Stimulated activated CD4-positive, alpha-beta T cell treated with anti-CD3 and anti-CD28 coated beads, TNF-alpha, amount 100 ng/mL, for 1 hour (primary cell): ENCODE measurements at places on chromosomes 5 and 9.

- DNase-seq: no peak
These were observed 78.9 kb downstream of the ALDH7A1 start for GRCh38 chr5:126516133-126516532.

GRCh38 chr5:79086116-79086515, 16.5 kb downstream of the BHMT2 start:
- no peak for DNase-seq

- DNase-seq: no peak
These were observed 58.7 kb upstream of the NFIB start for GRCh38 chr9:14372437-14373335.

DNA sequence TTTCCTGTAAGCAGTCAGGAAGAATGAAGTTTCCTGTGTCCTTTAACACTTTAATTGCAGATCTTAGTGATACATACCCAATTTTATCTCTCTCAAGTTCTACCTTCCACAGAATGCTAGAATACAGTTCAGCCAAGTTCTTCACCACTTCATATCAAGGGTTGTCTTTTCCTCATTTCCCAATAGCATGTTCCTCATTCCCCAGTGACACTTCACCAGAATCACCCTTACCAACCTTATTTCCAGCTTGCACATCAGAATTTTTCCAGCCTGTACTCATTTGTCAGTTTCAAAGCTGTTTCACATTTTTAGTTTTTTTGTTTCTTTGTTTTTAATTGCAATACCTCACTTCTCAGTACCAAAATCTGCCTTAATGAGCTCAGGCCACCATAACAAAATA, 126.1 kb downstream of the ESM1 start:
- no peak for DNase-seq

- DNase-seq: no peak
These were observed 3.8 kb downstream of the PCDH12 start for GRCh38 chr5:141954194-141954593.

GRCh38 chr9:135663857-135664256, 748 bp downstream of the LCN9 start:
- DNase-seq: no peak

GRCh38 chr9:77751341-77752091, 103.4 kb upstream of the GNA14 start:
- DNase-seq: no peak

DNA sequence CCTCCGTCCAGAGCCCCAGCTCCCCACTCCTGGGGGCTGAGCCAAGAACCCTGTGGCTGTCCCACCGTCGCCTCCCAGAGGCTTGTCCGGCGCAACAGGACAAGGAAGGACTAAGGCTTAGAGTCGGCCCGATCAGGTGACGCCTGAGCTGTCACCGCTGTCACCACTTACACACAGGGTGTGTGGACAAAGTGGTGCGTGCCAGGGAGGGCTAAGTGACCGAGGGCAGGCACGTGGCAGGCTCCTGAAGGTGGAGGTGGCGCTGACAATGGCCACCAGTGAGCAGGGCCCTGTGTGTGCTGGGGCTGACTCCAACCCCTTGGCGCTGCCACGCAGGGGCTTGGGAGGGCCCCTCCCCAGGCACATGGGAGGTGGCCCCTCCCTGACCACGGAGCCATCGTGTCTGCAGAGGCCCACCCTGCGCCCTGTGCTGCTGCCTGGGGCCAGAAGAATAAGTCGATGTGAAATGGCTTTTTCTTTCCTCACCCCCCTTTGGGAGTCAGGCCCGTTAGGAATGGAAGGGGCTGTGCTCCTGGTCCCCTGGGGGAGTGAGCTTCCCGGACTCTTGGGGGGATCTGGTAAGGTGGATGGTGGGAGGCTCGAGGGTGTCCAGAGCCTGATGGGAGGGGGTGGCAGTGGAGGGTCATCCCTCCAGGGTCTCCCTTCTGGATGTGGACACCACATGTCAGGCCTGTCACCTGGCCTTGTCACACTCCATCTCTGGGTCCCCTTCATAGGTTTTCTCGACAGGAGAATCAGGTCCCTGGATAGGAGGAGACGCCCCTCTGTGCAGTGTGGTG, 2.6 kb upstream of the GPSM1 start:
- DNase-seq: no peak

- no peak for DNase-seq
These were observed 87.5 kb downstream of the GLDC start for GRCh38 chr9:6557883-6558616.

- DNase-seq: no peak
These were observed 213.7 kb downstream of the TMEM38B start for GRCh38 chr9:105908069-105908468.

GRCh38 chr9:33024126-33024965, 727 bp upstream of the DNAJA1 start:
- no peak for DNase-seq

- no peak for DNase-seq
These were observed 3.6 kb downstream of the FBXO38 start for GRCh38 chr5:148387325-148387724.

DNA sequence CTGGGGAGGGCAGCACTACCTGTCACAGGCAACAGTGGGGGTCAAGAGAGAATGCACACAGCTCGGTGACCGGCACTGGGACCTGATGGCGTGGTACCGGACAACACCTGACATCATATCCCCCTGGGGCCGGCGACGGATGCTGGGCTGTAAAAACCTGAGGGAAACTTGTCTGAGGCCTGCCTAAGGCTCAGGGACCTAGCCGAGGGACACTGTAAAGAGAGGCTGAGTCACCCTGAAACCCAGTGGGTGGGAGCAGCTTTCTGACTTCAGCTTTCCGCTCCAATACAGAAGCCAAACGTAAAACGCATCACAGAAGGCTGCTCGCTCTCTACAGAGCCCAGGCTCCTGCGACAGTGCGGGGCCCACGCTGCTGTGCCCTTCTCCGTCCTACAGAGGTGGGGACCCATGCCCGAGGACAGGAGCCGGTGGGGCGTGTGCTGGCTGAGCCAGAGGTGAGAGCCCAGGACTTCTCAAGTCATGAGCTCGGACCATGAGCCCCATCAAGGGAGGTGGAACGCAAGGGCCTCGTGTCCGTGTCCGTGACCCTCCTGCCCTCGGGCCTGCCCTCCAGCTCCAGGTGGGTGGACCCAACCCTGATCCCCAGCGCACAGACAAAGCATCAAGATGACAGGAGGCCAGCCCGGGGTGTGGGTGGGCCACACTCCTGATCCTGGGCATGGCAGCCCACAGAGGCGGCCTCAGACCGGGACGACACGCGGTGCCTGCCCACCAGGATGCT, 5.3 kb downstream of the RALGDS start:
- DNase-seq: no peak

- DNase-seq: no peak
These were observed 463.5 kb upstream of the RGMB start for GRCh38 chr5:98309785-98310598.

- no peak for DNase-seq
These were observed 257.1 kb downstream of the AOPEP start for GRCh38 chr9:94983552-94983951.

DNA sequence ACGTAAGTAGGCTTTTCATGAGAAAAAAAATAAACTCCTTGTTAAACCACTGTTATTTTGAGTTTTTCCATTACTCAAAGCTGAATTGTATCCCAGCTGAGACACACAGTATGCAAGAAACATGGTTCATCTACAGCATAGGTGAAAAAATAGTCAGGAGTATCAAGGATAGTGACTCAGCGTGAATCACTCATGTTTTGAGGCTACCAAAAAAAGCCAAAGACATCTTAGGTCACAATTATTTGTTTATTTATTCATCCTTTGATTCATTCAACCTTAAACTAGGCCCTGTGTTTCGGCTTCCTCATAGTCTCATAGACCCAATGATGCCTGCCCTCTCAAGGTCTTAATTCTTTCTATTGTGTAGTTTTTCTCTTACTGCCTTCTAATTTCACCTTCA, 32.9 kb upstream of the STX17 start:
- no peak for DNase-seq

GRCh38 chr9:114078021-114078780, at the start of gene AMBP:
Gene AMBP, minus strand, starts transcription at chr9:114078300. Its CDS starts 91 bp downstream, at chr9:114078209.
- no peak for DNase-seq

DNA sequence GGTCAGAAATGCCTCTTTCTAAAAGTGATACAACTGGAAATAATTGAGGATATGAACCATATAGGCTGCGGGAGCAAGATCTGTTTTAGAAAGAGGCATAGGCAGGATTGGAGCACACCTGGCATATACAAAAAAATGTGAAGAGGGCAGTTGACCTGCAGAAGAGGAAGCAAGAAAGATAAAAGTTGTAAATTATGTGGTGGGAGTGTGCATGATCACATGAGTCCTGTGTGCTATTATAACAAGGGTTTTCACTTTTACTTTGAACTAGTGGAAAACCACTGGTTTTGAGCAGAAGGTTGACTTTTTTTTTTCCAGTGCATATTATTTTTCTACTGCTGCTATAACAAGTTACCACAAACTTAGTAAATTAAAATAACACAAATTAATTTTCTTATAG, 489.3 kb downstream of the ANXA1 start:
- no peak for DNase-seq

GRCh38 chr5:99037668-99038067, 108.9 kb upstream of the CHD1 start:
- DNase-seq: no peak

- DNase-seq: no peak
These were observed 87.6 kb downstream of the VAV2 start for GRCh38 chr9:133904346-133905090.

DNA sequence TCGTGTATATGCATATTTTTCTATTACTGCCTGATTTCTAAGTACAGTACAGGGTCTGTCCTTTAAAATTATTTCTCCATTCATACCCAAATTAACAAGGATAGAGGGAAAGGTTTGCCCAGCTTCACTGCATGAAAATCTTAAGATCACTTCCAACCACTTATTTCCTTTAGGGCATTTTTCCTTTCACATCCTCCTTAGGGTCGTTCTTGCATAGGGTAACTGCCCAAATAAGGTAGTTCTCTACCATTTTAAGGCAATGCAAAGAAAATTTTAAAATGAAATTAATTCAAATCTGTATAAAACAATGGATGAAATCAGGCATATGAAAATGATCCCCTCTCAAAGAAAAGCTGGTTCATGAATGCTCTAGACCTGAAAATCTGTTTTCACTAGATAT, 4.1 kb upstream of the CDC20B start:
- no peak for DNase-seq

GRCh38 chr5:116237917-116238500, 153.2 kb downstream of the COMMD10 start:
- DNase-seq: no peak

GRCh38 chr9:100394816-100395215, 32.1 kb upstream of the MSANTD3 start:
- no peak for DNase-seq

DNA sequence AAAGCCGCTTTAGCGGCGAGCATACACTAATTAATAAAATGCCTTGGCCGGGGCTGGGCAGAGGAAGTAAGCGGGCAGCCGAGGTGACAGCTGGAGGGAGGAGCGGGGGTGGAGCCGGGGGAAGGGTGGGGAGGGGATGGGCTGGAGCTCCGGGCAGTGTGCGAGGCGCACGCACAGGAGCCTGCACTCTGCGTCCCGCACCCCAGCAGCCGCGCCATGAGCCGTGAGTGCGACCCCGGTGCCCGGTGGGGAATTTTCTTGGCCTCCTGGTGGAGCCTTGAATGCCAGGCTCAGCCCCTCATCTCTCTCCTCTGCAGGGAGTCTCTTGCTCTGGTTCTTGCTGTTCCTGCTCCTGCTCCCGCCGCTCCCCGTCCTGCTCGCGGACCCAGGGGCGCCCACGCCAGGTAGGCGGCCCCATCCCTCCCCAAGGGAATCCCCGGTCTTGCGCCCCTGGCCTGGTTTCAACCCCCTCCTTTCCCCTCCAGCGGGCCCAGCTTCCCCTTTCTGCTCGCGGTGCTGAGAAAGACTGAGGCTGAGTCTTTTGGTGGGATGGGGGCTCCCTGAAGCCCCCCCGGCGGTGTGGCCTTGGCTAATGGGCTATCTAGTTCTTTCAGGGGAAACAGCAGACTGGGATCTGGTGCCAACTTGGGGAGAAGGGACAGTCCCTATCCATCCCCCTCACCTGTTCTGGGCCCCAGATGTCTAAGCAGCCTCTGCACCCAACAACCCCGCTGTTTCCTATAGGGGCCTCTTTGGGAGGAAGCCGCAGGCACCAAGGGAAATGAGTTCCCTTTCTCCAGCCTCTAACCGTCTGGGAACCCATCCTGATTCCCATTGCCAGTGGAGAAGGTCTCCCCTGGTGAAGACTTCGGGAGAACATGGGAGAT, at the start of gene PTGS1:
TSS of gene PTGS1 (plus strand) at position 156 of the 887 bp plus-strand sequence. CDS start at position 217, 61 bp downstream.
- no peak for DNase-seq

DNA sequence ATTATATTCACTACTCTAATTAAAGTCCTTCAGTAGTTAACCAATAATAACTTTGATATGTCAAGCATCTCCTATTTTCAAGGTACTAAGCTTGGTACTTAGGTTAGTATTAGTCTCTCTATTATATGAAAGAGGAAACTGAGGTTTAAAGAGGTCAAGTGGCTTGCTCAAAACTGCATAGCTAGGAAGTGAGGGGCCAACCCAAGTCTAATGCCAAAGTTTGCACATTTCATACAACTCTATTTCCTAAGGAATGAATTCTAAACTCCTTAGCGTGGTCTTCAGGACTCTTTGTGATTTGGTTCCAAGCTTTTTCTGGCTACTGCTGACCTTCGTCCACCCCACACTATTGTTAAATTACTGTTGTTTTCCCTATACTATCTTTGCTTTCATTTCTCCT, 9.9 kb upstream of the SHOC1 start:
- no peak for DNase-seq

- DNase-seq: no peak
These were observed 107.2 kb downstream of the SMARCA2 start for GRCh38 chr9:2122299-2122698.

DNA sequence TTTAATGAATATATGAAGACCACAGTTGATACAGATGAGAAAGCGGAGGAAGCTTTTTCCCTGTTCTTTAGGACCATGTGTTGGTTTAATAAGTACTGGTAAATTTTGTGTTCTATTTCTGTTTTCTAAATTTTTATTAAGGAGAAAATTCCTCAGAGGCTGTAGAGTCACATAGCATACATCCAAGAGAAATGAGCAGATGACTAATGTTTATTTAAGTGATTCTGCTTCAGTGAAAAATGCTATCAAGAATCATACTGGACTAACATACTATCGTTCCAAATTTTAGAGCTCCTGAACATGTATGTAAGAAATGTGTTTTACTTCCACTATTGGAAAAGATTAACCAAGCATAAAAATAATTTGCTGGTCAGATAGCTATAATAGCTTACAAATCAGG, 115.0 kb downstream of the KIAA1958 start:
- DNase-seq: no peak

DNA sequence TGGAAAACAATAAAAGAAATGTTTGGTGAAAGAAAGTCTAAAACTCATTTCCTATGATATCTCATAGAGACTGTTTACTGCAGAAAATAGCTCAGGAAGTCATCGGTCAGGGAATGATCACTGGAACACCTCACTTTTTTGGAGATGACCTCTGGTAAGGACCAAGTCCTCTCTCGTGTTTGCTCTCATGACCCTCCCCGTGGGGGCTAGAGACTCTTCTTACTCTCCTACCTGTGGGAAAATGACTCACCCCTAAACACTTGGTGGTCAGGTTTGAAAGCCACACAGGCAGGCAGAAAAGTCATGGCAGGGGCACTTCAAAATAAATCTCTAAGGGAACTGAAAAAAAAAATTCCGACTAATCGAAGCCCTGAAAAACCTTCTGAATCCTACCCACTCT, 48.2 kb downstream of the FAM240B start:
- DNase-seq: no peak
